ENCODE measurements at places on chromosomes 5 and 9.

DNA sequence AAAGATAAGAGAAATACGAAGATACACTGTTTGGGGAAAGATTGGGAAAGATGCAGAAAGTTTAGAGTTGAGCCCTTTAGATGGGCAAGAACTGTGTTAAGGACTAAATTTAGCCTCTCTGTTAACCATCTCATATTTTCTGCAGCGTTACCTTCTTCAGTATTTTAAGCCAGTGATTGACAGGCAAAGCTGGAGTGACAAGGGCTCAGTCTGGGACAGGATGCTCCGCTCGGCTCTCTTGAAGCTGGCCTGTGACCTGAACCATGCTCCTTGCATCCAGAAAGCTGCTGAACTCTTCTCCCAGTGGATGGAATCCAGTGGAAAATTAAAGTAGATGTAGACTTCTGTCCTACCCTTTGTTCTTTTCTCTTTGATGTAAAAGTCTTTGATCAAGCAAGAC lies 26.4 kb upstream of the LNPEP start:
- DNase-seq = no peak

DNA sequence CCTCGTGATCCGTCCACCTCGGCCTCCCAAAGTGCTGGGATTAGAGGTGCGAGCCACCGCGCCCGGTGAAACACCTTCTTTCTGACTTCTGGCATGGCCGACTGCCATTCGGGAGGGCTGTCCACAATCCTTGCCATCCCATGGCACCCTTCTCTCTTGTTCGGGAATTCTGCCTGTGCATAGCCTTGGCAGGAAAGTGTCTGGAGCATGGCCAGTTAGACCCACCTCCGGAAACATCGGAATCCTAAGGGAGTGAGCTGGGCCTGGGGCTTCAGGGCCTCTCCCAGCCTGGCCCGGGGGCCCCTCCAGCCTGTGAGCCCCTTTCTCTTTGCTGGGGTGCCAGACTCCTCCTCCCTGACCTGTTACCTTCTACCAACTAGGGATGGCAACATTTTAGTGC lies 1.6 kb upstream of the ARRDC1 start:
- no peak for DNase-seq

DNA sequence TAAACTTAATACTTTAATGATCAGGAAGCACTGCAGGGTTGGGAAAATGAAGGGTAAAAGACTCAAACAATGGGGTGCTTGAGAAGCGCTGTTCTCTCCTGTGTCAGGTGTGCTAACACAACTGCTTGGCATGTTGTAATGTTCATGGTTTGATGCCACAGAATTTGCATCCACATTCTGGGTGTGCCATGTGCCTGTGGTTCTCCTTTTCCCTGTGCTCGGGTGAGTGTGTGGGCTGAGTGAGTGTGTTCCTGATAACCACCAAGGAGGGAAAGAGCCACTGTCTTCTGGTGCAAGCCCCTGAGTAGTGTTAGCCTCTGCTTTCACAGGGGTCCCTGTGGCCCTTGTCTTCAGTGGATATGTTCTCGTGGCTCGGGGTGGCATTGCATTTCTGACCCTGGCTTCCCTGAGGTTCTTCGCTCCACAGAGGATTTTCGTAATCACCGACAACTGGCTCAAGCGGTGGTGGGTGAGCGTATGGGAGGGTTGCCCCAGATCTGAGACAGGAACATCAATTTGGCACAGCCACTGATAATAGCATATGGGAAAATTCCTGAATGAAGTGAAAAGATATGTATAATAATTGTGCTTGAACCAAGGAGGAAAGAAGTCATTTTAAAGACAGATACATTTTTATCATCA lies 102.0 kb downstream of the MVB12B start:
- no peak for DNase-seq

GRCh38 chr5:83891261-83891660 lies 170.6 kb upstream of the HAPLN1 start:
- DNase-seq = no peak

All from NCI-H1092 treated with DMSO at 0.1 percent for 48 hours (cell line).